ENCODE measurements at places on chromosomes 4 and X. TPM values are rescaled to one million over a fixed set of nuclear protein-coding genes. Genes with fewer than 3 reads are reported as not detected.

- no peaks in the 10 kb centered on the region for H3K4me1 ChIP-seq
- H3K36me3 ChIP-seq, result no peaks in the 10 kb centered on the region
- no peak overlapping the region for H3K27ac ChIP-seq
- no peak overlapping the region for H3K4me3 ChIP-seq
- no peaks in the 10 kb centered on the region for H3K27me3 ChIP-seq
Measured at GRCh38 chrX:13808865-13809264, 8.0 kb downstream of the GPM6B start.

USP38 gene
- total RNA-seq, result 18.4 TPM

RRH gene
- total RNA-seq, result 0.27 TPM

DNA sequence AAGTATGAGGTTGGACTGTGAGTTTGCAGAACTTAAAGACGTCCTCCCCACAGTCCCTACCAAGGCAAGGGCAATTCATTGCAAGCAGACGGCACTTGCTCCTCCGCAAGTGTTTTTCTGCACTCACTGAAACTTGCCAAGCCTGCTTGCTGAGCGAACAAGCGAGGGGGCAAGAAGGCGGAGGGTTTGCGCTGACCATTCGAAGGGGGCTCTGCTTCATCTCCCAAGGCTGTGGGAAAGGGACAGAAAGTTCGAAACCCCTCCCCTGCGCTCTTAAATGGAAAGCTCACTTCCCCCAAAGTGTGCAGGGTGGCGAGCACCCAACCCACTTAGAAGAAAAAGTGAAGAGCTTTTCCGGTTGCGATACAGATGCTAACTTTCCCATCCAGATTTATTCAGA lies 1.4 kb downstream of the MID1 start:
- H3K4me1 ChIP-seq, result no peaks in the 10 kb centered on the region
- H3K4me3 ChIP-seq, result peak overlapping the region; percentile 45
- no peaks in the 10 kb centered on the region for H3K27me3 ChIP-seq
- no peak overlapping the region for H3K27ac ChIP-seq
- DNase-seq, result no peak

SMS gene
- 49.4 TPM for total RNA-seq

DNA sequence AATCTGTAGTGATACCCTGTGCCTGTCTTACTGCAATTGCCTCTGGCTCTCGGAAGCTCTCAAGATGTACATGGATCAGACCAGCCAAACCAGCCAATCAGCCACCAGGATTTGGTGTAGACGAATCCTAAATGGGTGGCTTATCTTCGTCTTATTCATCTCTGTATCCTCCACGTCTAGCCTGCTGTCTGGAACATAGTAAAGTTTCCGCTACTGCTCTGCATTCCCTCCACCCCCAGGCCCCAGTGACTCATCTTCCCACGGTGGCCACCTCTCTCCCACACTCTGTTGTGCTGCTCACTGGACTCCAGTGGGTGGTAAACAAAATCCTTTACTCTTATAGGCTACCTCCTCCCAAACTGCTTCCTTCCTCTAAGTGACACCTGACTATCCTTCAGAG lies 37.8 kb downstream of the SEPTIN6 start:
- no peaks in the 10 kb centered on the region for H3K27me3 ChIP-seq
- no peak overlapping the region for H3K4me3 ChIP-seq
- H3K4me1 ChIP-seq, result no peaks in the 10 kb centered on the region
- DNase-seq, result no peak
- no peak overlapping the region for H3K27ac ChIP-seq
- no peaks in the 10 kb centered on the region for H3K36me3 ChIP-seq

DNA sequence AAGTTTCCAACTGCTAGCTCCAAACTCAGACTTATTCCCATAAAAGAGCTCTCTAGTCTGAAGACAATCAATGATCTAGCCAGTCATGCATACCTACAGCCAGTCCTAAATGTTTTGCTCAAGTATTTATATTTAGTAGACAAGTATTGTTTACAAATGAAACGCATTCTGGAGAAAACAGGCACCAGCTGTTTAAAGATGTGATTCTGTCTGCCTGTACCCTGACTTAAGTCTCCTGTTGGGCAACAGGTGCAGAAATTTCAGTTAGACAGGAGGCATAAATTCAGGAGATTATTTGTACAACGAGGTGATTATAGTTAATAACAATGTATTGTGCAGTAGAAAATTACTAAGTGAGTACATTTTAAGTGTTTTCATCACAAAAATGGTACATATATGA lies 28.9 kb downstream of the LNX1 start:
- H3K27me3 ChIP-seq, result no peaks in the 10 kb centered on the region
- no peaks in the 10 kb centered on the region for H3K4me1 ChIP-seq
- no peak overlapping the region for H3K27ac ChIP-seq
- H3K36me3 ChIP-seq, result no peaks in the 10 kb centered on the region
- no peak overlapping the region for H3K4me3 ChIP-seq

VSIG4 gene
- 115 TPM for total RNA-seq

DGKK gene
- not detected for total RNA-seq

DNA sequence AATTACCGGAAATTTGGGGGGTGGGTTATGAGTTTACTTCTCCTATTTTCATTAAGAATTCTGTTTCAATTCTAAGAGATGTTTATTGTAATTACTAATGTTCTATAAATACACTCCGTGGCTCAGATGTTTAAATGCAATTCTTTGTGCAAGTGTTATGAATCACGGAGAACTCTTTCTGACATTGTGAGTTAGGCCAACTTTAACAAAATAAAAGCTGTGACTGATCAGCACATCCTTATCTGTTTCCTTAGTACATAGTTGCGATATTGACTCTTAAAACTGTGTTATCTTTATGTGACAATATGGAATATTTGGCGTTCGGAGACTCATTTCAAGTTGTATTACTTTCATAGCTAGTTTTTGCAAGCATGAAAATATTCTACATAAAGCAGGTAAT lies 902 bp downstream of the KLHL4 start:
- no peak overlapping the region for H3K4me3 ChIP-seq
- H3K27ac ChIP-seq, result no peak overlapping the region
- no peaks in the 10 kb centered on the region for H3K36me3 ChIP-seq

DNA sequence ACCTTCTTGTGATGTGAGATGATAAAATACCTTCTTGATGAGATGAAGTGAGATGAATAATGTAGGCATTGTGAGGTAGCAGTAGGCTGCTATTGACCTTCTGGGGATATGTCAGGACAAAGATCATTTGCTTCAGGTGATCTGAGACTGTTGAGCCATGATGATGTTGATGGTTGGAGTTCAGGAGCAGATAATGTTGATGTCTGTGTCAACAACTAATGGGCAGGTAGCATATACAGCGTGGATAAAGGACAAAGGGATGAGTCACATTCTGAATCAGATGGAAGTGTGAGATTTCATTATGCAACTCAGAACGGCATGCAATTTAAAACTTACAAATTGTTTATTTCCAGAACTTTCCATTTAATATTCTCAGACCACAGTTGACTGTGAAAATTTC lies 57.3 kb downstream of the RAP1GDS1 start:
- no peaks in the 10 kb centered on the region for H3K27me3 ChIP-seq
- no peaks in the 10 kb centered on the region for H3K4me1 ChIP-seq
- no peak overlapping the region for H3K4me3 ChIP-seq
- H3K36me3 ChIP-seq, result no peaks in the 10 kb centered on the region
- no peak overlapping the region for H3K27ac ChIP-seq

XK gene
- 1.7 TPM for total RNA-seq

DNA sequence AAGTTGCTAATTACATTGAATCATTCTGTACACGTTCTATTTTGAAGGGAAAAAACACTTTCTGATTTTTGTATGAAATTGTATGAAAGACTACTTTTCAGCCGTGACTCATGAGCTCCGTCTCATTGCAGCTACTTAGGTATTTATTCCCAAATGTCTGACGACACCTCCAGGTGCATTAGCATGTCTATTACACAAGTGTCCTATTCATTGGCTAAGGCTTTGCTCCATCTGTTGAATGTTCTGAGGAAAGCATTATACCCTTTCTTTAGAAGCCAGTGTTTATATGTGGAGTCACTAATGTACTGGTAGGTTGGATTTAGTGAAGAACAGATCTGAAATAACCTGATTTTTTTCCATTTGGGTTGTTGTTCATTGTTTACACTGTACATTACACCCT lies 51.8 kb downstream of the MAP7D3 start:
- no peaks in the 10 kb centered on the region for H3K4me1 ChIP-seq
- H3K4me3 ChIP-seq, result peak overlapping the region; percentile 63
- DNase-seq, result no peak
- H3K27me3 ChIP-seq, result no peaks in the 10 kb centered on the region
- H3K27ac ChIP-seq, result peak overlapping the region; percentile 62

GRCh38 chr4:32569861-32570260 lies 1849.7 kb downstream of the PCDH7 start:
- H3K4me3 ChIP-seq, result no peak overlapping the region
- H3K4me1 ChIP-seq, result no peaks in the 10 kb centered on the region
- no peak overlapping the region for H3K27ac ChIP-seq
- no peaks in the 10 kb centered on the region for H3K36me3 ChIP-seq
- no peaks in the 10 kb centered on the region for H3K27me3 ChIP-seq

TAF9B gene
- total RNA-seq, result 19.0 TPM

DNA sequence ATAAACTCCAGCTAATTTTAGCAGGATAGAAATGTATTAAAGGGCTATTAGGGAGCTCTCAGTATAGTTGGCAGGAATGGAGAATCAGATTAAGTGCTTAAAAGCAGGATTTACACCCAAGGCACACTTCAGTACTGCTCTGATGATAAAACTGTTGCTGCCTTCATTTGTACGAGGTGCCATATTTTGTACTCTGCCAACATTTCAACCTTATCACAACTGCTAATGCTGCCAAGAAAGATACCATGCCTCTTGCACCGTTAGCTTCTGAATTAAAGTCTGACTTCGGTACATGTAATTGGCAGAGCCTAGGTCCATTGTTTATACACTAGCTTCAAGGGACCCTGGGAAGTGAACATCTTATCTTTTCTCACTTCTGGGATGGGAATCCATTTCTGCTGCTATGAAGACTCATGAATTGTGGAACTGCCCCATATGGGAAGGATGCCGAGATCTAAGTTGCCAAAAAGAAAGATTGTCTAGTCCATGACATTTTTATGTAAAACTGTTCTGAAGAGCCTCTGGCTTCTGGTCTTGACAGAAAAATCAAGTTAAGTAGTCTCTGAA lies 624.0 kb upstream of the IGFBP7 start:
- no peak overlapping the region for H3K27ac ChIP-seq
- H3K4me1 ChIP-seq, result no peaks in the 10 kb centered on the region
- no peak overlapping the region for H3K4me3 ChIP-seq

ARMCX5 gene
- 9.7 TPM for total RNA-seq

DNA sequence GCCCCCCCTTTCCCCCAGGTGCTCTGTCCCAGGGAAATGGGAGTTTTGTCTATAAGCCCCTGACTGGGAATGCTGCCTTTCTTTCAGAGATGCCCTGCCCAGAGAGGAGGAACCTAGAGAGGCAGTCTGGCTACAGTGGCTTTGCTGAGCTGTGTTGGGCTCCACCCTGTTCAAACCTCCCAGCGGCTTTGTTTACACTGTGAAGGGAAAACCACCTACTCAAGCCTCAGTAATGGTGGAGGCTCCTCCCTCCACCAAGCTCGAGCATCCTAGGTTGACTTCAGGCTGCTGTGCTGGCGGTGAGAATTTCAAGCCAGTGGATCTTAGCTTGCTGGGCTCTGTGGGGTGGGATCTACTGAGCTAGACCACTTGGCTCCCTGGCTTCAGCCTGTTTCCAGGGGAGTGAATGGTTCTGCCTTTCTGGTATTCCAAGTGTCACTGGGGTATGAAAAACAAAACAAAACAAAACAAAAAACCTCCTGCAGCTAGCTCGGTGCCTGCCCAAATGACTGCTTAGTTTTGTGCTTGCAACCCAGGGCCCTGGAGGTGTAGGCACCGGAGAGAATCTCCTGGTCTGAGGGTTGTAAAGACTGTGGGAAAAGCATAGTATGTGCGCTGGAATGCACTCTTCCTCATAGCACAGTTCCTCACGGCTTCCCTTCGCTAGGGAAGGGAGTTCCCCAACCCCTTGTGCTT lies 41.7 kb downstream of the ITM2A start:
- H3K4me3 ChIP-seq, result no peak overlapping the region
- no peaks in the 10 kb centered on the region for H3K4me1 ChIP-seq
- H3K27ac ChIP-seq, result no peak overlapping the region
- no peaks in the 10 kb centered on the region for H3K36me3 ChIP-seq
- no peak for DNase-seq

DNA sequence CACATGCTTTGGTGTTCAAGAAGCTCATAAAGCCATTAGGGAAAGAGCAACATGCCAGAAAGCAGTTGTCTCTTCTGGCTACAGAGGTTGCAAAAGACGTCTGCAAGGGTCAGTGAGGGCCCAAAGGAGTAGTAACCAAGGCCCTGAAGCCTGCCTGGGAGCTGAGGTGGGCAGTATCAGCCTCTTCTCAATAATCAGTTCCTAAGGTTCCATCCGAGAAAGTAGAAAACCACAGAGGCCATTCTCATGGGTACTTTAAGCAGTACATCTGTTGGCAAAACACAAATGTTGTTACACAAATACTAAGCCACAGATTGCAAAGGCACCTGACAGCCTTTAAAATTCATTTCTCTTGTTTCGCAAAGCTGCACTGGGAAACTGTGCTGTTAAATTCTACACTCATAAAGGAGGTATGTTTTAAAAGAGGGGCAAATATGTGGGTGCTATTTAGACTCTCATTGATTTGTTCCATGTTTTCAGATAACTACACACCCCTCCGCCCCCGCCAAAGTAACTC lies 37.7 kb downstream of the MECP2 start:
- DNase-seq, result no peak
- no peak overlapping the region for H3K4me3 ChIP-seq
- H3K4me1 ChIP-seq, result peaks cover 5% of the 10 kb centered on the region

DNA sequence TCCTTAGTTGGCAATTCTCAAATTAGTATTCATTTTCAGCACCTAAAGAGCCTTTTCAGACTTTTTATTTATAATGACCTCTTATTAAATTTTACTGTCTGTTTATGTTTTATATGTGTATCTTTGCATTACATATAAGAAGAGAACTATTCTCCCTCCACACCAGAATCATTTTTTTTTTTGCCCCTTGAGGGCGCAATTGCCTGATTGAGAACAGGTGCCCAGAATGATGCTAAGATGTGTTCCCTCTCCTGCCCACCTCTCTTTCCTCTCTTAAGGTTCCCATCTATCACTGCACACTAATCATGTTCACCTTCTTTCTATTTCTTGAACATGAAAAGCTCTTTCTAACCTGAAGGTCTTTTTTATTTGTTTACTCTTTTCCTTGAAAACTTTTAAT lies 44.2 kb upstream of the ADAM29 start:
- H3K4me1 ChIP-seq, result no peaks in the 10 kb centered on the region
- no peak overlapping the region for H3K4me3 ChIP-seq
- H3K27ac ChIP-seq, result no peak overlapping the region
- DNase-seq, result no peak
- no peaks in the 10 kb centered on the region for H3K36me3 ChIP-seq

- H3K27ac ChIP-seq, result no peak overlapping the region
- no peaks in the 10 kb centered on the region for H3K36me3 ChIP-seq
- H3K4me3 ChIP-seq, result no peak overlapping the region
- no peaks in the 10 kb centered on the region for H3K4me1 ChIP-seq
- no peaks in the 10 kb centered on the region for H3K27me3 ChIP-seq
Measured at GRCh38 chrX:118574666-118575065, 79.1 kb downstream of the DOCK11 start.

- H3K4me3 ChIP-seq, result no peak overlapping the region
- no peaks in the 10 kb centered on the region for H3K36me3 ChIP-seq
- H3K4me1 ChIP-seq, result no peaks in the 10 kb centered on the region
- no peak overlapping the region for H3K27ac ChIP-seq
- no peak for DNase-seq
Measured at GRCh38 chrX:29555465-29556091, 659.8 kb upstream of the MAGEB2 start.
